ENCODE measurements at places on chromosomes 12 and 14. TPM values are rescaled to one million over a fixed set of nuclear protein-coding genes. Genes with fewer than 3 reads are reported as not detected.

Gene MUCL1
- 0.82 TPM for total RNA-seq

DNA sequence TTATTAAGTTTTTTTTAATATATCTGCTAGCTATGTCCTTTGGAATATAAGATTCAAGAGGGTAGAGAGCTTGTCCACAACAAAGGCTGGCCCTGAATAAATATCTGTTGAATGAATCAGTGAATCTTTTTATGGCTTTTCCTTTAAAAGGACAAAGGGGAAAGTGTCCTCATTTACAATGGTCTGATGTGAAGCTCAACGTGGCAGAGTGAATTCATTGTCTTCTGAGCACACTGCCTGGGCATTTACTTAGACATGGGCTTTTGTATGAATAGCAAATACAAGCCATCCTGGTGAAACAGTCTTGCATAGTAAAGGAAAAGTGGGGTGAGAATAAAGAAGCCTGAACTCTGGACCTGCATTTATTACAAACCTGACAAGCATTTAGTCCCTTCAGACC, 201.2 kb downstream of the NELL2 start:
- DNase-seq: no peak

GRCh38 chr14:71388862-71389261, 481.6 kb downstream of the PCNX1 start:
- DNase-seq: no peak

DNA sequence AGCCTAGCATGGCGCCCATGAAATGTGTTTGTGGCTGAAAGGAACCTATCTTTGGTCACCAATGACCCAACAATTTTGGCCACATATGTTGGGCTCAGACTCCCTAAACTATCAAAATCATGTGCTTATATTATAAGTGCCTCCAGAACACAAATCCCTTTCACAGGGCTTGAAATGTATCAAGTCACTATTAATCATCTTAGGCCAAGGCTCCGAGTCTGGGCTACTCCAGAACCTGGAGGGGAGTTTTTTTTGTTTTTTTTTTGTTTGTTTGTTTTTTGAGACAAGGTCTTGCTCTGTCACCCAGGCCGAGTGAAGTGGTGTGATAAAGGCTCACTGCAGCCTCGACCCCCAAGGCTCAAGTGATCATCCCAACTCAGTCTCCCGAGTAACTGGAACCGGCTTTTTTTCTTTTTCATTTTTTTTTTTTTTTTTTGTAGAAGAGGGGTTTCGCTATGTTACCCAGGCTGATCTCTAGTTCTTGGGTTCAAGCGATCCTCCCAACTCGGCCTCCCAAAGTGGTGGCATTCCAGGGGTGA, 989 bp upstream of the DRAM1 start:
- DNase-seq: no peak

DNA sequence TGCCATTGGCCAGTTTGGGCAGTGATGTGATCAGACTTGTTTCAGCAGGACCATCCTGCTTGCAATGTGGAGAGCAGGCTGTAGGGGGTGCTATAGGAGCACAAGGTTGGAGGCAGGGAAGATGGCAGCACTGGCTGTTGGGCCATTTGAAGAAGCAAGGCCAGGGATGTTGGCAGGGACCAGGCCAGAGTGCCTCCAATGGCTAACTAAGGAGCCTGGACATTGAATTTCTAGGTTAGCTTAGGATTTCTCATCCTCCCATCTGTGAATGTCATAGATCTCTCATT, 23.5 kb downstream of the FGF23 start:
- no peak for DNase-seq

DNA sequence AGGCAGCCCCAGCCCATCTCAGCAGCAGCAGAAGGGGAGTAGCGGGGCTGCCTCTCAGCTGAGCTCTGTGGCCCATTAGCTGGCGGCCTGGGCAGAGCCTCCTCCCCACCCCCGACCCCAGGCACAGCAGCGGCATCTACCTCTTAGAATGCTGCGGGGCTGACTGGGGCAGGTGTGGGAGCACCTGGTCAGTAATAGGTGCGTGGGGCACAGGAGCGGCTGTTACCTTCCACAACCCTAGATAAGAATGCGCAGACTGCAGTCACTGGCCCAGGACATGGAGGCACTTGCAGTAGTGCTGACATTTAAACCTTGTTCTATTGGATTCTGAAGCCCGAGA, 35.6 kb downstream of the SYNE3 start:
- DNase-seq: no peak

DNA sequence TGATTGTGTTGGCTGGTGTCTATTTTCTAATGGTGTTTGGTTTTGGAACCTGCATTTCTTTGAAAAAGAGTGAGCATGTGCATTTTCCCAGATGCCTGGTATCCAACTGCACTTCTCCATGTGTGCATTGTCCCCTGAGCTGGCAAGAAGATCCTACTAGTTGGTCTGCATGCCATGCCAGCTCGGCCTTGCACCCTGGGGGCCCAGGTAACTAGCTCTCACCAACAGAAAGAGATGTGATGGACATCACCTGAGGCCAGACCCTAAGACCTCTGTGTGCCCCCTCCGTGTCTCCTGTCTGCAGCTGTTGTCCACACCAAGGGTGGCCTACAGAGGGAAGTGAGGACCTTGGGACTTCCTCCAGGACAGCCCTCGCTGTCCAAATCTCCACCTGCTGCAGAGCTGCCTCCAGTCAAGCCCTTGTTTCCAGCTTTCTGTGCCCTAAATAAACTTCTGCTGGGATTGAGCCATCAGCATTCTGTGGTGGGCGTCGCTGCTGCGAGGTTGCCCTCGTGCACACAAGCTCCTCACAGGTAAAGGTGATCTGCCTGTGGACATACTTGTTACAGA, 30.1 kb upstream of the GPR132 start:
- no peak for DNase-seq

Gene HOXC12
- not detected for total RNA-seq

GRCh38 chr14:99450266-99450665, 30.4 kb downstream of the SETD3 start:
- DNase-seq: no peak

Data from activated naive CD4-positive, alpha-beta T cell treated with anti-CD3 and anti-CD28 coated beads, Interleukin-2, amount 50 U/mL, for 72 hours (primary cell).